ENCODE measurements at places on chromosomes 12 and 14.

DNA sequence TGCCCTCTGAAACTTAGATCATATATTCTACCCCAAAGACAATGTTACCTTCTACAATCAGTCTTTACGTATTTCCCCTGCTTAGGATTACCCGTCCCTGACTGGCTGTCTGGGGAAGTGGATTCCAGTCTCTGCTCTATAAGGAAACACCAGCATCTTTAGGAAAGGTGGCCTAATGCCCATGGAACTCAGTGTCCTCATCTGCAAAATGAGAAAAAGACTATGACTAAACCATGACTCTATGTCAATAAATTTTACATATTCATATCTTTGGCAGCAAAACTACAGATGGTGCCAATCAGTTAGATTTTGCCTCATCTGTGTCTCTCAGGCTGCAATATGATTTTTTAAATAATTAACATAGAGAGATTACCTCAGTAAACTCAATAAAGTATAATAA, 133.8 kb downstream of the ITPR2 start:
- no peak for DNase-seq

- no peak for DNase-seq
Observed at GRCh38 chr14:99478128-99478527, 2.5 kb downstream of the SETD3 start.

DNA sequence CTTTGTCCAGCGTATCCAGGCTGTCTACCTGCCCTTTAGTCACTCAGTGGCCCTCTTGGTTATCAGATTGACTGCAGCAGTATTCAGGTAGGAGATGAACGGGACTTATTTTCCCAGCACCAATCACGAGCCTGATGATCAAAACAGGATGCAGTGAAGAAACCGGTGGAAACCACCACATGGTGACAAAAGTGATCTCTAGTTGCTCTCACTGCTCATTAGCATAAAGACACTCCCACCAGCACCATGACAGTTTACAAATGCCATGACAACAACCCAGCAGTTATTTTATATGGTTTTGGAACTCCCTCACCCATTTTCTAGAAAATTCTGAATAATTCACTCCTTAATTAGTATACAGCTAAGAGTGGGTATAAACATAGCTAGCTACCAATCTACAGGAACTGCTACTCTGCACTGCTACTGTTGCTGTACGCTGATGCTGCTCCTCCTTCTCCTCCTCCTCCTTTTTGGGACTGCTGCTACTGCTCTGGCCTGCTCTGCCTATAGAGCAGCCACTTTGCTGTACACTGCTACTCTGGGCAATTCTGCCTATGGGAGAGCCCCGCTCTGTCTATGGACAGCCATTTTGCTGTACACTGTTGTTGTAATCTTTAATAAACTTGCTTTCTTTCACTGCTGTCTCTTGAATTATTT, 142.5 kb upstream of the SSTR1 start:
- peak; percentile 66 for DNase-seq

- DNase-seq: no peak
Observed at GRCh38 chr14:89351516-89352404, 65.3 kb downstream of the FOXN3 start.
